Activated T-cell treated with anti-CD3 and anti-CD28 coated beads, Interleukin-2, amount 50 U/mL, for 72 hours (primary cell): ENCODE measurements at places on chromosomes 5 and 9.

DNA sequence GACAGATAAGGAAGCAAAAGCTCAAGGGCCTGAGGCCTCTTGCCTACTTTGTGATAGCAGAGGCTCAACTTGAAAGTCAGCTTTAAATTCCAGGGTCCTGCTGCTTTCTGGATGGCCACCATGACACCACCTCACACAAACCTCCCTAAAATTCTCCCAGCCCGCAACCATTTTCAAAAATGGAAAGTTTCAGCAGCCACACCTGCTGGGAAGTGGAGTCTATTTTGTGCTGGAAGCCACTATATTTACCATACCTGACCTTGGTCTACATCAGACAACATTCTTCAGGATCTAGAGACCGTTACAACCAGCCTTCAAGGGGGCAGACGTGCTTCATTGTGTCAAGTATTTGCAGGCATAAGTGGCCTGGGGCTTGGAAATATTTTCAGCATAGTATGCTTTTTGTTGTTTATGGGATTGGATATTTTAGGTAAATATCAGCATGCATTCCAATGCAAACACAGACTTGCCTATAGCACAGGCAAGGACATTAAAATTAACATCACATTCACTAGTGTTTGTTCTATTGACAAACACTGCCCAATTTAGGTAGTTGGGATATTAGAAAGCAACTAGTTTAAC lies 50.9 kb downstream of the BOD1 start:
- no peak overlapping the region for H3K4me3 ChIP-seq
- H3K36me3 ChIP-seq = peaks cover 2% of the 10 kb centered on the region
- H3K27ac ChIP-seq = no peak overlapping the region
- peaks cover 9% of the 10 kb centered on the region for H3K27me3 ChIP-seq
- no peaks in the 10 kb centered on the region for H3K4me1 ChIP-seq
- DNase-seq = no peak

DNA sequence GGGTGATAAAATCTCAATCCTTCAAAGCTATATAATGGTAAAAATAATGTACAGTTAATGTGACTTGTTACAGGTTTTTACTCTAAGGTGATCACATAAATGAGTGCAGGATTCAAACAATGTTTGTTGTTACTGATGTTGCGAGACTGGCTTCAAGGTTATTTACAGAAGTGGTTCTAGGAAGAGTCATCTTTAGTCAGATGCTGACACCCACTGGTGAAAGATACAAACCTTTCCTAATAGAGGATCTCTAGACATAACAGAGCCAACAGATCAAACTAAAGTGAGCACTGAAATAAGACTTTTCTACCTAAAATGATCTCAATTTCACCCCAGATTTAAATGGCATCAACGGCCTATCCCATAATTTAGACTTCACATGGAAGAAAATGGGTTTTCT lies 20.2 kb downstream of the ARSB start:
- H3K4me3 ChIP-seq = no peak overlapping the region
- peaks cover 6% of the 10 kb centered on the region for H3K36me3 ChIP-seq
- H3K4me1 ChIP-seq = no peaks in the 10 kb centered on the region
- H3K27ac ChIP-seq = no peak overlapping the region
- no peaks in the 10 kb centered on the region for H3K27me3 ChIP-seq

DNA sequence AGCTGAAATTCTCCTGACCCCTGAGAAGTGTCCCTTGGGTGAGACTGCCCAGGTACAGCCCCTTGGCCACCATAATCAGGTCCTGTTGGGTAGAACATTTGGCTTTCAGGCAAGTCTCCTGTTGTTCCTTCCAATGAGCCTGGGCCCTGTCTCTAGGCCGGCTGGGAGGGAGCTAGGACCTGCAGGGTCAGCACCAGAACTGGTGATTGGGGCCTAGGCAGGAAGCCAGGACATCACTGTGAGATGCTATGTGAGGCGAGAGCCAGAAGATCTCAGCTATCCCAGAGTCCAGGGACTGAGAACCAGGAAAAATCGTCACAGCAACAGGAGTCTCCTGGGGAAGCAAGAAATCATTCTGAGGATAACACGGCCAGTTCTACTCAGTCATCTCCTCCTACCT lies 51.5 kb downstream of the PCDH1 start:
- no peak overlapping the region for H3K4me3 ChIP-seq
- no peak for DNase-seq
- no peak overlapping the region for H3K27ac ChIP-seq
- H3K36me3 ChIP-seq = no peaks in the 10 kb centered on the region

DNA sequence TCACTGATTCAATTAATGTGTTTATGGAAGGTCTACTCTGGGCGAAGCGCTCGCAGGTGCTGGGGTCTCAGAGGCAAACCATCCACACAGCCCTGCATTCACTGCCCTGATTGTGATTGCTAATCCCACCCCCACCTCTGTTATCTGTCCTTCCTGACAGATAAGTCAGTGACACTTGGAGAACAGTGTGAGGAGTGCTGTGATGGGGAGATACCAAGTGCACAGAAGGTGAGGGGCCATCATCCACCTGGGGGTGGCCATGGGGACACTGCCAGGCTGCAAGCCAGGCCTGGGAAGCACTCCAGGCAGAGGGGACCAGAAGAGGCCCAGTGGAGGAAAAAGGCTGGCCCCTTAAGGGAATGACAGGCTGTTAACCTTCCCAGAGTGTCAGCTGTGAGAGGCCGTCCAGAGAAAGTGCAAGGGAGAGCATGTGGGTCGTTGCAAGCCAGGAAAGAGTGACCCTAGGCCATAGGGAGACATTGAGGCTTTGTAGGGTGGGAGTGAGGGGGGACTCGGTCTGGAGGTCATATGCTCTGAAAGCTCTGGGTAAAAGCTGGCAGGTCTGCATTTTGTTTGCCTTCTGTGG lies 18.0 kb downstream of the IL9 start:
- no peaks in the 10 kb centered on the region for H3K4me1 ChIP-seq
- no peak overlapping the region for H3K4me3 ChIP-seq
- H3K27me3 ChIP-seq = peaks cover 11% of the 10 kb centered on the region
- no peaks in the 10 kb centered on the region for H3K36me3 ChIP-seq

DNA sequence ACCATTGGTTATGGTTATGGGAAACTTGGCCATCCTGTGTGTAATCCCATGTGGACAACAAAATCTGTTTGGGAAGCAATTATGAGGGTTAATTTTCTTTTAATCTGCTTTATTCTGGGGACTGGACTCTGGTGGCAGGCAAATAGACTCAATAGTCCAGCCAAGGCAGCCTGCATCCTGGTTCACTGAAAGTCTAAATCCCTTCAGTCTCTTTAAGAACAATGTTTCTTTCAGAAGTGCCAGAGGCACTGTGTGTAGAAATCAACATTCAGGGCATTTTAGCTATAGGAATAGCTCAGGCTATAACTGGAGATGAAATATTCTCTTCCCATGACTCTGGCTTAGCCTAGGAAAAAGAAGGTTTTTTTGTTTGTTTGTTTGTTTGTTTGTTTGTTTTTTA lies 118.0 kb downstream of the SPATA31D1 start:
- H3K27ac ChIP-seq = no peak overlapping the region
- no peak for DNase-seq
- no peaks in the 10 kb centered on the region for H3K36me3 ChIP-seq
- no peak overlapping the region for H3K4me3 ChIP-seq

DNA sequence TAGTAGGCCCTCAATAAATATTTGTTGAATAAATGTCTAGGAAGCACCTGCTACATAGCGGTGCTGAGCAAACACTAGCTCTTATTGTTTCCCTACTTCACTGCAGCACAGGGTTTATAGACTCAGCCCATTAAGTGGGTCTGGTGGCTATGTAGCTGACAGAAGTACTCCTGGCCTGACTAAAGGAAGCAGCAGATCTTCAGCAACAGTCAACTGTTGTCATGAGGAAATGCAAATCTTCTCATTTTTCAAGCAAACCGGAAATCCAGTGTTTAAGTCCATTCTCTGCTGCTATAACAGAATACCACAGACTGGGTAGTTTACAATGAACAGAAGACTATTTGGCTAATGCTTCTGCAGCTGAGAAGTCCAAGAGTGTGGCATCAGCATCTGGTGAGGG lies 2.8 kb upstream of the TEX10 start:
- no peaks in the 10 kb centered on the region for H3K27me3 ChIP-seq
- no peak for DNase-seq
- H3K36me3 ChIP-seq = peaks cover 13% of the 10 kb centered on the region
- H3K4me3 ChIP-seq = no peak overlapping the region
- no peak overlapping the region for H3K27ac ChIP-seq
- peaks cover 36% of the 10 kb centered on the region for H3K4me1 ChIP-seq

- no peaks in the 10 kb centered on the region for H3K27me3 ChIP-seq
- no peaks in the 10 kb centered on the region for H3K4me1 ChIP-seq
- H3K27ac ChIP-seq = no peak overlapping the region
- DNase-seq = no peak
- H3K36me3 ChIP-seq = no peaks in the 10 kb centered on the region
- H3K4me3 ChIP-seq = no peak overlapping the region
These were observed 1018.0 kb downstream of the CDH18 start for GRCh38 chr5:18970000-18970399.

DNA sequence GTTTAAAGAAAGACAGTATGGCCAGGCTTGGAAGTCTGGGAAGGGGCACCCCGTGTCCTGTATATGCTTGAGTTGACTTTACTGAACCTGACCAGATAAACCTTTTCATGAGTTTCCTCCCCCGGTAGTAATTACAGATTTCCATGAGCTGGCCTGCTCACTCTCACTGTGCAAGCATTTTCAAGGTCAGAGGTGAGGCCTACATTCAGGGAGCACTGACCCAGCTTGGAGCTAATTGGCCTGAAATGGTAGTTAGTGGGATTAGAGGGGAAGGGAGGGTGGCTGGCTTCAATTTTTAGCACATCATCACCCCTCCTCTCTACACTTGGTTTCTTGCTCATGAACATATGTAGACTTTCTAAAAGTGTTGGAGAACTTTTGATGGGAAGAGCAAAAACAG lies 99.2 kb downstream of the PSAT1 start:
- no peaks in the 10 kb centered on the region for H3K36me3 ChIP-seq
- H3K27me3 ChIP-seq = no peaks in the 10 kb centered on the region
- H3K27ac ChIP-seq = no peak overlapping the region
- H3K4me3 ChIP-seq = no peak overlapping the region

DNA sequence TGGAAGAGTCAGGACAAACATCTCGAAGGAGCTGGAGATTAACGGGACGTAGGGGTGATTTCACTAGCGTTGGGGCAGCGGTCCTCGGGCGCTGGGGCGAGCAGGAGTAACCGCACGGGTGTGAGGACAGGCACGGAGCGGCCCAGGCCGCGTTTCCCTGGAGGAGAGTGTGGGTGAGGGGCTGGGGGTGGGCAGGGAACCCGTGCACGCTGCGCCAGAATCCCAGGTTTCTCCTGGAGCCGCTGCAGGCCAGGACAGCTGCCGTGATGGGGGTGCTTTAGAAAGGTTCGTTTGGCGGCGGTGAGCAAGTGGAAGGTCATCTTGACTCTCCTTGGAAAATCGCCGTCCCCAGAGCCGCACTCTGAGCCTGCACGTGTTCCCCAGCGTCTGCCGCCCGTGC lies 290.2 kb upstream of the IRX1 start:
- H3K4me3 ChIP-seq = no peak overlapping the region
- peaks cover 3% of the 10 kb centered on the region for H3K36me3 ChIP-seq
- DNase-seq = no peak
- no peaks in the 10 kb centered on the region for H3K27me3 ChIP-seq

- no peaks in the 10 kb centered on the region for H3K4me1 ChIP-seq
- H3K27me3 ChIP-seq = no peaks in the 10 kb centered on the region
- no peak overlapping the region for H3K4me3 ChIP-seq
- no peak for DNase-seq
- no peaks in the 10 kb centered on the region for H3K36me3 ChIP-seq
These were observed 1492.9 kb upstream of the C9orf72 start for GRCh38 chr9:29066141-29066640.

DNA sequence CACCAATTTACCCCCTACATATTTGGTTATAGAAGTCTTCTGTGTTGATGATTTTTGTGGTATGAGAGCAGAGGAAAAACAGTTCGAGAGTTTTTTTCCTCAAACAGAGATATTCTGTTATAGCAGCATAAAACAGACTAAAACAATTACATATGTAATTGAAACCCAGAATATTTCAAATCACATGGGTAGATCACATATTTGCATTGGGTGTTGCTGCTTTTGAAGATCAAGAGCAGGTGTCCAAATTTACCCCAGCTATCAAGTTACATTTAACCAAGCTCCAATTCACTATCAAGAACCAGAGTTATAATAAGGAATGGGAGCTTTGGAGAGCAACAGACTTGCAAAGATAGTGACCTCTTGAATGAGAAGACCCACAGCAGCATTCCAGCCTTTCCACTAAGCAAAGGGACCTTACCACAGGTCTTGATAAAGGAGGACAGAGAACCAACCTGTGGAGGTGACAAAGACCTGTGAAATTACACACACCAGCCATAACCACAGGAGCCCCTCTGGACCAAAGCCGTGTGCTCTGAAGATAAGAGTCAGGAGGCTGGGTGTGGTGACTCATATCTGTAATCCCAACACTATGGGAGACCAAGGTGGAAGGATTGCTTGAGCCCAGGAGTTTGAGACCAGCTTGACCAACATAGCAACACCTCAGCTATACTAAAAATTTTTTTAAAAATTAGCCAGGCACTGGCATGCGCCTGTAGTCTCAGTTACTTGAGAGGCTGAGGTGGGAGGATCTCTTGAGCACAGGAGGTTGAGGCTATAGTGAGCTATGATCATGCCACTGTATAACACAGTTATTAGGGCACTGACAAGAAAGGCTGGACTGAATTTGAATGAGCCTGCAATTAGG lies 4.0 kb upstream of the CCL28 start:
- no peaks in the 10 kb centered on the region for H3K36me3 ChIP-seq
- no peak overlapping the region for H3K4me3 ChIP-seq
- no peak overlapping the region for H3K27ac ChIP-seq
- no peaks in the 10 kb centered on the region for H3K27me3 ChIP-seq
- DNase-seq = no peak
- H3K4me1 ChIP-seq = no peaks in the 10 kb centered on the region

DNA sequence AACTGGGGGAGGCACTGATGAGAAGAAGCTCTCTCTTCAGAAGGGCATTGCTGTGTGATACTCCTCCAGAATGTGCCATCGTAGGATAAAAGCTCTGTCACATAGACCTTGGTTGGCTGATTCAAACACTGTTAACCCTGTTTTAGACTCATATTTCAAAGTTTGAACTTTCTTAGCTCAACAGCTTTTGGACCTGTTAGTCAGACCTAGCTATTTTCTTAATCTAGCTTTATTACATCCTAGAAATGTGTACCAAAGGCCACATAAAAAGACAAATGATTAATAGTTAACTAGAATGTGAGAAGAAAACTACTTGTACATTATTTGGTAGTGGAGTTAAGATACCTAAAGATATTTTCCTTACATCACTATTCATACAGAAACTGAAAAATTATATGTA lies 4.3 kb downstream of the RHOBTB3 start:
- no peak for DNase-seq
- H3K4me1 ChIP-seq = peaks cover 28% of the 10 kb centered on the region
- peaks cover 38% of the 10 kb centered on the region for H3K27me3 ChIP-seq
- H3K27ac ChIP-seq = no peak overlapping the region
- no peak overlapping the region for H3K4me3 ChIP-seq
- H3K36me3 ChIP-seq = no peaks in the 10 kb centered on the region

- H3K36me3 ChIP-seq = peaks cover 4% of the 10 kb centered on the region
- no peak overlapping the region for H3K27ac ChIP-seq
- H3K4me3 ChIP-seq = no peak overlapping the region
- H3K27me3 ChIP-seq = no peaks in the 10 kb centered on the region
- H3K4me1 ChIP-seq = no peaks in the 10 kb centered on the region
These were observed 148.2 kb downstream of the GIN1 start for GRCh38 chr5:102971676-102972293.
